ENCODE measurements at places on chromosomes 5 and 9. TPM values are rescaled to one million over a fixed set of nuclear protein-coding genes. Genes with fewer than 3 reads are reported as not detected.
A peak's percentile ranks its signal among the peaks of the same experiment; 100 is the strongest.

- no peak overlapping the region for H3K27ac ChIP-seq
- H3K36me3 ChIP-seq = no peaks in the 10 kb centered on the region
- H3K4me3 ChIP-seq = no peak overlapping the region
These were observed 9.1 kb upstream of the ZNF608 start for GRCh38 chr5:124755565-124755964.

- no peak overlapping the region for H3K4me3 ChIP-seq
- DNase-seq = peak; percentile 14
- H3K27ac ChIP-seq = no peak overlapping the region
- peaks cover 7% of the 10 kb centered on the region for H3K36me3 ChIP-seq
- no peaks in the 10 kb centered on the region for H3K27me3 ChIP-seq
- H3K4me1 ChIP-seq = no peaks in the 10 kb centered on the region
These were observed 38.2 kb downstream of the ETF1 start for GRCh38 chr5:138504799-138505198.

DNA sequence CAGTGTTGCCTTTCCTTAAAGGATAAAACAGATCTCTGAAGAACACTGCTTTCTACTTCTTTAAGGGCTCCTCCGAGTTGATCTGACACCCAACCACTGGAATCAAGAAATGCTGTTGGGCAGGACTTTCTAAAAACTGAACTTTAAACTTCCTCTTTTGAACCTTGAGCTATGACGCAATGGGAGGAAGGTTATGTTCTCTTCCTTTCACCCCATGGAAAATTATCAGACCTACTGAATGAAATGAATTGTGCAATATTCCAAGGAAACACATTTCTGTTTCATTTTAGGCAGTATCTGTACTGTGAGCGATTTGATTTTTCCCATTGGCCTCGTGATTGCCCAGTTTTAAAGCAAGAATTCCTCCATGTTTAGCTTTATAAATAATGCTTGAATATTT is 206.0 kb upstream of the PRR16 start:
- H3K27me3 ChIP-seq = no peaks in the 10 kb centered on the region
- no peaks in the 10 kb centered on the region for H3K36me3 ChIP-seq
- H3K27ac ChIP-seq = no peak overlapping the region

DNA sequence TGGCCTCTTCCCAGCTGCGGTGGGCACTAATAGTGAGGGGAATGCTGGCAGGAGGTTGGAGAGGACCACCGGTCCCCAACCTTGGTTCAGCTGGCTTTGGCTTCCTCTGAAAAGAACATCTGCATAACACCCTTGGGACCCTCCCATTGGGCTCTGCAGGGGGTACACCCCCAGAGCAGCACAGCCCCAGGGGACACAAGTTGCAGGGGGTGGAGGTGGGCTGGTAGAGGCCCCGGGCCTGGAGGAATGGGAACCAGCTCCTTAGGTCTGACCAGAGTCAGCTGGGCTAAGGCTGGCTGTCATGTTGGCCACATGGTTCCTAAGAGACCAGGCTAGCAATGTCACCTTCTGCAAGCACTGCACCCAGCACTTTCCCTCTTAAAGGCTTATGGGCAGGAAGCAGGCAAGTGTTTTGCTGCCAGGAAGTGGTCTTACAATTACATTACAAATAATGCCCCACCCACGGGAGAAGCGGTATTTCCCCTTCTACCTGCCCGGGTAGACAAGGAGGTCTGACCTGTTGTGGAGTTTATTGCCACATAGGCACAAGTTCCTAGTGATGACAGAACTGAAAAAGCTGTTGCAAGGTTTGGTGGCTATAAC is 18.1 kb downstream of the GCNT4 start:
- H3K4me1 ChIP-seq = no peaks in the 10 kb centered on the region
- peaks cover 2% of the 10 kb centered on the region for H3K27me3 ChIP-seq
- H3K4me3 ChIP-seq = no peak overlapping the region

GRCh38 chr9:114423181-114423580 is 35.4 kb upstream of the AKNA start:
- no peaks in the 10 kb centered on the region for H3K36me3 ChIP-seq
- no peak overlapping the region for H3K27ac ChIP-seq
- H3K4me3 ChIP-seq = no peak overlapping the region
- H3K27me3 ChIP-seq = no peaks in the 10 kb centered on the region
- DNase-seq = no peak
- no peaks in the 10 kb centered on the region for H3K4me1 ChIP-seq

- H3K27me3 ChIP-seq = peaks cover 84% of the 10 kb centered on the region
- no peak for DNase-seq
- no peak overlapping the region for H3K4me3 ChIP-seq
- no peaks in the 10 kb centered on the region for H3K4me1 ChIP-seq
- no peak overlapping the region for H3K27ac ChIP-seq
These were observed 1.3 kb upstream of the DMRT2 start for GRCh38 chr9:1048811-1049210.

GRCh38 chr5:58548068-58548467 is 34.8 kb upstream of the RAB3C start:
- no peaks in the 10 kb centered on the region for H3K4me1 ChIP-seq
- H3K4me3 ChIP-seq = no peak overlapping the region
- no peak for DNase-seq
- no peaks in the 10 kb centered on the region for H3K36me3 ChIP-seq
- no peaks in the 10 kb centered on the region for H3K27me3 ChIP-seq

- H3K36me3 ChIP-seq = no peaks in the 10 kb centered on the region
- no peak overlapping the region for H3K4me3 ChIP-seq
- DNase-seq = peak; percentile 50
- no peak overlapping the region for H3K27ac ChIP-seq
- H3K4me1 ChIP-seq = no peaks in the 10 kb centered on the region
These were observed 69.5 kb upstream of the RAD23B start for GRCh38 chr9:107213561-107214028.

DNA sequence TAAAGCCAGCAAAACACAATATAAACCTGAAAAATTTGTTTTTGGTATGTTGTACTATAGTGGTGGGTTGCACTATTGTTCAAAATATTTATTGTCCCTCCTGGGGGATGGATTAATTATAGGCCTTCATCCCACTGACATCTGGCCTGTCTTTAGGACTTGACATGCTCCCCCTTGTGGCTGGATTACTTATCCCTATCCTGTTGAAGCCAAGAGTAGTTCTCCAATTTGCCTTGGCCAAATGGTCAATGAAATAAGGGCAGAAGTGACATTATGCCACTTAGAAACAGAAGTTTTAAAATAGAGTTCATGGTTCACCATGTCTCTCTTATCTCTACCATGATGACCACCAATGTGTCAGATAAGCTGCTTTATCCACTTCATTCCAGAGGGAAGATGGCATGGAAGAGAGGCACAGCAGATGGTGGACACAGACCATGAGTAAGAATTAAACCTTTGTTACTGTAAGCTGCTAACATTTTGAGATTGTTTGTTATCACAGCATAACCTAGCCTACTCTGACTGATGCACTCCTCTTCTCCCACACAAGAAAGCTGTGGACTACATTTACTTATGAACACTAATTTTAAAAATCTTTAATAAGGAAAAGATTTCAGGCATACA is 29.2 kb upstream of the ARHGEF28 start:
- H3K27ac ChIP-seq = no peak overlapping the region
- no peaks in the 10 kb centered on the region for H3K36me3 ChIP-seq
- H3K27me3 ChIP-seq = no peaks in the 10 kb centered on the region

DNA sequence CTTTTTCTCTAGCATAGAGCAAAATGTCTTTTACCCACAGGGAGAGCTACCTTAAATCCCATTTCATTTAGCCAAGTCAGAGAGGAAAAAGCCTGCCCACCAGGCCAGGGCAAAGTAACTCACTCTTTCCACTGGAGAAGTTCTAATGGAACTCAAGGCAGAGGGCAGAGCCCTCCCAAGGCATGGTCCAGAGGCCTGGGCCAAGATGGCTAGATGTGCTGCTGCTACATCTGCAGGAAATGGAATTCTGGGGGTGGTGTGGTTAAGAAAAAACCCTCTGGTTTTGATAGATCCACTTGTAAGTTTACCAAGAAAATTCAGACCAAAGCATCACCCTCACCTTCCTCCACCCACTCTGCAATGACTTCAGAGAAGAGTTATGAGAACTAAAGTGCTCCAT is 37.3 kb downstream of the CSF2 start:
- H3K27me3 ChIP-seq = peaks cover 3% of the 10 kb centered on the region
- no peaks in the 10 kb centered on the region for H3K4me1 ChIP-seq
- no peak overlapping the region for H3K4me3 ChIP-seq
- DNase-seq = no peak
- no peak overlapping the region for H3K27ac ChIP-seq

- DNase-seq = no peak
- no peaks in the 10 kb centered on the region for H3K36me3 ChIP-seq
- H3K4me1 ChIP-seq = no peaks in the 10 kb centered on the region
These were observed 112.7 kb upstream of the ITGA1 start for GRCh38 chr5:52674815-52675545.

DNA sequence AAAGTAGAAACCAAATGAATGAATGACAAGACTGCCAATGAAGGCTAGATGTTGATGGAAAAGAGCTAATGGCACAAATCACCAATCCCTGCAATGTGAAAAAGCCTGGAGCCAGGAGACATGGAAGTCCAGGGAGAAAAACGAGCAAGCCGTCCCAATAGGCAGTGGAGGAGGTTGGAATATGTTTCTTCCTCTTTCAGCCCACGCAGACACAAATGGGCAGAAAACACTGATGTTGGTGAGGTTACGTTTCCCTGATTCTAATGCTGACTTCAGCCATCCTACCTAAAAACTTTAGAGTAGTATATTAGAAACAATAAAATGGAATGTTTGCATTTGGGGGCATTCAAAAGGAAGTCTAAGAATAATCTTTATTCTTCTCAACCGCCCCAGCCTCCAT is 23.9 kb upstream of the KIF2A start:
- no peak overlapping the region for H3K27ac ChIP-seq
- no peaks in the 10 kb centered on the region for H3K27me3 ChIP-seq
- peaks cover 7% of the 10 kb centered on the region for H3K4me1 ChIP-seq
- no peaks in the 10 kb centered on the region for H3K36me3 ChIP-seq

Gene SLC6A19
- total RNA-seq = not detected

Gene CACNA1B
- total RNA-seq = 0.11 TPM

Gene CPLANE1
- 16.9 TPM for total RNA-seq

Gene KIF4B
- 0.44 TPM for total RNA-seq
